ENCODE measurements at places on chromosomes 12 and 14.

DNA sequence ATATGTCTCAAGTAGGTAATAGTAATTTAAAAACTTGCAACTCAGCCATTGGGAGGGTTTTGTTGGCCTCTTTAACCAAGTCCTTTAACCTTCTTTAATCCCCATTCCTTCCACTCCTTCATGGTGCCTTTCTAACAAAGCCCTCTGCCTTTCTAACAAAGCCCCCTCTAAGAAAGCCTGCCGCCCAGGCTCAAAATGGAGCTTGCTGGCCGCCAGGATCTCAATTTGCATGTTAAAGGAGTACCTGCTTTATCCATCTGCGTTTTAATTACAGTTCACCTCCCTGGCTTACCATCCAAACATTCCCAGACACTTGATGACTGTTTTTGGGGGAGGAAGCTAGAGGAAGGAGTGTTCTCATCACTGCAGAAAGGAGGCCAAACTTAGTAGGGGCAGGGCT, 183.4 kb downstream of the PTPN11 start:
- no peak for DNase-seq

GRCh38 chr14:79638672-79639266, 572.5 kb downstream of the DIO2 start:
- DNase-seq = no peak

DNA sequence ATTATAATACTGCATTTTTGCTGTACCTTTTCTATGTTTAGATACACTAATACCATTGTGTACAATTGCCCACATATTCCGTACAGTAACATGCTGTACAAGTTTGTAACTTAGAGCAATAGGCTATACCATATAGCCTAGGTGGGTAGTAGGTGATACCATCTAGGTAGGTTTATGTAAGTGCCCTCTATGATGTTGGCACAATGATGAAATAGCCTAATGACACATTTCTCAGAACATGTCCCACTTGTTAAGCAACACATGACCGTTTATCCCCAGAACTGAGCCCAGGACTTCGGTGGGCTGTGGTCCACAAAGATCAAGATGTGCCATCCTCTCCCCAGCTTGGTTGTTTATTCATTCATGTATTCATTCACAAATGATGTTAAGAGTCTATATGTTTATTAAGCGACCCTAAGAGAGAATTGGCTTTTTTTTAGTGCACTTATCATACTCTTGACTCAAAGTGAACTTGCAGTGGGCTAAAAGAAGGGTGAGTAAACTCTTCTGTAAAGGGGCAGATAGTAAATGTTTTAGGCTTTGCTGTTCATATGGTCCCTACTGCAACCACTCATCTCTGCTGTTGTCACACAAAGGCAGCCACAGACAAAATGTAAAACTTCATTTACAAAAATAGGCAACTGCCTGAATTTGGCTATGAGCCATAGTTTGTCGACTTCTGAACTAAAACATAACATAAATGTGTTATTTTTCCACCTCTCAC, 110.8 kb downstream of the NDUFA12 start:
- no peak for DNase-seq

DNA sequence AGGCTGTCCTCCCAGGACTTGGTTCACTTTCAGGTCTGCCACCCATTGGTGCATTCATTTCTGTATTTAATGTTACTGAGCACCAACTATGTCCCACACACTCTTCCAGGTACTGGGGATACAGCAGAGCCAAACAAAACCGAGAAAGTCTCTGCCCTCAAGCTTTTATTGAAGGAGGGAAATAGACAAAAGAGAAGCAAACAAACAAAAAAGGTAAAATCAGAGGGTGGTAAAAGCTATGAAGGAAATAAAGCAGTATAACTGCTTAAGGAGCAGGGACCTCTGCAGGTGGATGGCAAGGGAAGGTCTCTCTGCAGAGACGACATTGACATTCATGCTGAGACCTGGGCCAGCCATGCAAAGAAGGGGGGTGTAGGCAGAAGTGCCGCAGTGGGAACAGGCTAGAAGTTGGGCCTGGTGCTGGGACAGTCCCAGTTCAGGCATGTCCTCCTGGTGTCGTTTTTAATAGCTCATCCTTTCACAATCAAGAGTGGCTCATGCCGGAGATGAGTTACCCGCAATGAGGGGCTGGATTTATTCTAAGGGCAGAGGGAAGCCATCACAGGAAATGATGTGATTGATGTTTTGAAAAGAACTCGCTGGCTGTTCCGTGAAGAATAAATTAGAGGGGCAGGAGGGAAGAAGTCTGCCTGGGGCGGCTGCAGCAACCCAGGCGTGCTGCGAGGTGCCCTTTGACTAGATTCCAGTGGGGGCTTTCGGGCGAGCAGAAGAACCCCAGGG, 72.8 kb downstream of the IRF2BPL start:
- DNase-seq = no peak

DNA sequence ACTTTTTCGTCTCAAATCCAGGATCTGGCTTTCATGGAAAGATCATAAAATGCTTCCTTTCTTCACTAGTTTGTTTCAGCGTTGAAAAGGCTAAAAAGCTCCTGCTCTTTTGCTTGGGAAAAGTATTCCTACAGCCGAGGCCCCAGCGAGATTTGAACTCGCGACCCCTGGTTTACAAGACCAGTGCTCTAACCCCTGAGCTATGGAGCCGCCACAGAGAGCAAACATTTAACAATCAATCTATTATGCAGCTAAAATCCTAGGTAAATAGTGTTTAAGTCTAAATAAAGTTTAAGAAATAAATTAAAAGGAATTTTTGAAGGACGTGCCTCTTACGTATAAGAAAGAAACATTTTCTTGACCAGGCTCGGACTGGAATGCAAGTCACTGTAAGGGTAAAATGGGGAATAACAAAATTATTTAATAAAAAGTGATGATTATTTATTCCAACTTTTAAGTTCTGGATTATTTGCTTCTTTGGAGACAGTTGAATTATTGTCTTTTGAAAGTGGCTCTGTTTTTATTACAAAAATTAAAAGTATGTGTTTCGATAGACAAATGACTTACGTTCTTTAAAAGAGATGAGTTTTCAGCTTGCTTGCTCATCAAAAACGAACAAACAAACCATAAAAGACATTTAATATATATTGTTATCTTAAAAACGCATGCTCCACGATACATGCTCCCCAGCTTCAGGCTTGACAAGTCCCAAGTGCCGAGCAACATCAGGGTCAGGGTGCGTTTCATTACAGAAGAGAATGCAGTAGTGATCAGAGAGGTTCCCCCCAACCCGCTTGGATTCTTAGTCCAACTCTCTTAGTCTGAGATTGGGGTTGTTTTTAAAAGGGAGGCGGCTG, 10.2 kb downstream of the OR6S1 start:
- no peak for DNase-seq
